ENCODE measurements at places on chromosomes 1 and 21.

GRCh38 chr1:110150330-110151174 is at the start of gene SLC6A17:
TSS of gene SLC6A17 (plus strand) at chr1:110150494. CDS start at chr1:110166930, 16,436 bp downstream.
- peak; percentile 9 for DNase-seq

- DNase-seq: no peak
Measured at GRCh38 chr21:42651515-42652401, 1.7 kb upstream of the PDE9A start.

GRCh38 chr1:111855260-111855659 is 99.6 kb downstream of the DDX20 start:
- no peak for DNase-seq

DNA sequence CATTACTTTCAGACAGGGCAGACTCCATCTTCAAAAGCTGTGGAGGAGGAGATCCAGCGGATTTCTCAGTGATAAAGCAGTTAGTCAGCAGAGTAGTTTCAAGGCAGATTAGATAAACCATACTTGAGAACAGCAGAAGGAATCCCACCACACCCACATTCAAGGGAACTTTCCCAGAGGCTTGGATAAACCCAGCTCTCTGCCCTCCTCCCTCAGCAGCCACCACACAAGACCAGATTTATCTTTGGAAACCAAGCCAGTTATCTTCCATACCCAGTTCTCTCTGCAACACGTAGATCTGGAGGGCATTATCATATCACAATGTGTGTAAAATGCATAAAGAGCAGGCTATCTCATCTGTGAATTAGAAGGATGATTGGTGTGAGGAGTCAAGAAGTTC is 40.2 kb downstream of the GFI1 start:
- DNase-seq: no peak

DNA sequence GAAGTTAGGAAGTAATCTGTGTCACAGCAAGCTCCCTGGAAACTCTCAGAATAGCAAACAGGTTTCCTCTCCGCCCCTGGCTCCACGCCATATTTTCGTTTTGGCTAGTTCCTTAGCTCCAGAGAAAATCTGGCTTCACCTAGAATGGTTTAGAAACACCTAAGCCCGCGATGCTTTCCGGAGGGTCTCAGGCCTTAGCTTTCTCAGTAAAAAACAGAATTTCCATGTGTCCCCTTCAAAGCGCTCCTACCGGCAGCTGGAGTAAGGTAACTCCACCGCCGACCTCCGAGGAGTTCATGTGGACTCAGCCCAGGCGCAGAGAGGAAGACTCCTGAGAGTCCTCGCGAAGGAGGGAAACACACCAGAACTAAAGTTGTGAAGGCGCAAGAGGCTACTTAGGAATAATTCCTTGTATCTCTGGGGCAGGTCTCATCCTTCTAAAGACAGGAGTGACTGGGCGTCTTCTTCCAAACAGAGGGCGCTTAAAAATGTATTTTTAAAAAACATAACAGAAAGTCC is 406 bp downstream of the KIAA0040 start:
- peak; percentile 46 for DNase-seq

DNA sequence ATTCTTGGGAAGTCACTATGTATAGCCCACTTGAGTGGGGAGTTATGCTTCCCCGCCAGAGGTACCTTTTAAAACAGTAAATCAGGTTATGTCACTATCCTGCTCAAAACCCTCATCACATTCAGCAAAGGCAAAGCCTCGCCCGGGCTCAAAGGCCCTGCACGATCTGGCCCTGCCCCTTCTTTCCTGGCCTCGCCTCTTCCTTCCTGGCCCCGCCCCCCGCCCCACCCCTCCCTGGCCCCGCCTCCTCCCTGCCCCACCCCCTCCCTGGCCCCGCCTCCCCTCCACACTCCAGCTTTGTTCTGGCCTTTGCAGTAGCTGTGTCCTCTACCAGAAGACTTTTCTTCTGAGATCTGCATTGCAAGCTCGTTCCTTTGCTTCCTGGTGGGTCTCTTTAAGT is 6.6 kb downstream of the LDLRAD2 start:
- peak; percentile 30 for DNase-seq

- no peak for DNase-seq
Measured at GRCh38 chr1:171220081-171220420, 28.2 kb upstream of the FMO1 start.

DNA sequence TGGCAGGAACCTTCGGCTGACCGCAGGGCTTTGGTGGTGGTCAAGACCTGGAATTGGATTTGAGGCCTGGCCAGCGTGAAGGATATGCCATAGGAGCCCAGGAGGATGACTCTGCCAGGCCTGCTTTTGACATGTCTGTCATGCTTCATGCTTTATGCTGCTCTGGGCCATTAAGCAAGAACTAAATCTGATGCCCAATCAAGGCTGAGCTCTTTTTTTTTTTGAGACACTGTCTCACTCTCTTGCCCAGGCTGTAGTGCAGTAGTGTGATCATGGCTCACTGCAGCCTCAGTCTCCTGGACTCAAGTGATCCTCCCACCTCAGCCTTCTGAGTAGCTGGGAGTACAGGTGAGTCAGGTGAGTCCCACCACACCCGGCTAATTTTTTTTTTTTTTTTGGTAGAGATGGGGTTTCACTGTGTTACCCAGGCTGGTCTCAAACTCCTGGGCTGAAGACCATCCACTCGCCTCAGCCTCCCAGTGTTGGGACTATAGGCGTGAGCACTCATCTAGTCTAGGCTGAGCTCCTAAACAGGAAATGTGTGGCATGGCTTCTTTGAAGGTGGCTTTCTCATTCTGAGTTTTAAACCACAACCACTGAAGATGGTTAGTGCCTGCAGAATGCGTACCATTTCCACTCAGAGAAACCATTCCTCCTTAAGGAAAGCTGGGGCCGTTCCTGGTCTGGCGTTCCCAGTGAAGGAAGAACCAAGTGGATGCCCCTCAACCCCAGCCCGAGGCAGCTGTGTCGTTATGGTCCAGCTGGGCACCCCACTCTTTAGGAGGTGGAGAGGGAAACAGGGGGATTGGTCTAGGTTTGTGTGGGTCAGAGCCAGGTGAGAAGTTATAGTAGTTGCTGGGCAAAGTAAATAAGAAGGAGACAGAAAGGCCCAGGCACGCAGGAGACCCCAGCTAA is 34.2 kb upstream of the ATP5PO start:
- DNase-seq: peak; percentile 64

DNA sequence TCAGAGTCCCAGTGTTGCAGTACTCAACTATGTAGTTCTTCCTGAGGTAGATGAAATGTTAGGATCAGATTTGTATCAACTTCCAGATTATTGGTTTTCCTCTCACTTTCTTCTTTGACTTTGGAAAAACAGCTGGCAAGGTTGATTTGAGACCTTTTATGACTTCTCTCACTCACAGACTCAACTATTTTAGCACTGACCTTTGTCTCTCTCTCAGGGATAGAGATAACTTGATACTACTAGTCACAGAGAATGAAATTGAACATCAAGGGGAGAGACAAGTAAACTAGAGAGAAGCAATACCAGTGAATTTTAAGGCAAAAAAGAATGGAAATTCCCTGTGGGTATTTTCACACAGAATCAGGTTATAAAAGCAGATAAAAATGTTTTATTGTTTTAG is 159.7 kb upstream of the B3GALT2 start:
- DNase-seq: no peak

DNA sequence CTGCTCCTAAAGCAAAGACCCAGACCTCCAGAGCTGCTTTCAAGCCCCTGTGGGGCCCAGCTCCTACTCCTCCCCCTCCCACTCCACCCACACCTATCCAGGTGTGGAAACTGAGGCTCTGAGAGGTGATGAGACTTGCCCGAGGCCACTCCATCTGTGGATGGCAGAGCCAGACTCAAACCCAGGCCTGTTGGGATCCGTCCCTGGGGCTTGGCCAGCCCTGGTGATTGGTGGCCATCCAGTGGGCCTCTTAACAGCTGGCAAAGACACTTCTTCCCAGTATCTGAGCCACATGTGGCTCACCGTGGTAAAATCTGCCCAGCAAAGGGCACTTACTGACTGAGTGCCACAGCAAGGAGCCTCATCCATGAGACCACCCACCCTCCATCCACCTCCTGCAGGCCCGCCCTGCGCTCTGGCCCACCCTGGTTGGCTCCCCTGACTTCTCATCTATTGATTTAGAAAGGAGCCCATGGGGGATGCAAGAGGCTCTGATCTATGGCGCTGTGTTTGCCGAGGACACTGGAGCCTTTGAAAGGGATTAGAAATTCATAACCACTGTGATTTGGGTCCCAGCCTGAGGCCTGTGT is 398.5 kb downstream of the PTPRU start:
- DNase-seq: no peak

DNA sequence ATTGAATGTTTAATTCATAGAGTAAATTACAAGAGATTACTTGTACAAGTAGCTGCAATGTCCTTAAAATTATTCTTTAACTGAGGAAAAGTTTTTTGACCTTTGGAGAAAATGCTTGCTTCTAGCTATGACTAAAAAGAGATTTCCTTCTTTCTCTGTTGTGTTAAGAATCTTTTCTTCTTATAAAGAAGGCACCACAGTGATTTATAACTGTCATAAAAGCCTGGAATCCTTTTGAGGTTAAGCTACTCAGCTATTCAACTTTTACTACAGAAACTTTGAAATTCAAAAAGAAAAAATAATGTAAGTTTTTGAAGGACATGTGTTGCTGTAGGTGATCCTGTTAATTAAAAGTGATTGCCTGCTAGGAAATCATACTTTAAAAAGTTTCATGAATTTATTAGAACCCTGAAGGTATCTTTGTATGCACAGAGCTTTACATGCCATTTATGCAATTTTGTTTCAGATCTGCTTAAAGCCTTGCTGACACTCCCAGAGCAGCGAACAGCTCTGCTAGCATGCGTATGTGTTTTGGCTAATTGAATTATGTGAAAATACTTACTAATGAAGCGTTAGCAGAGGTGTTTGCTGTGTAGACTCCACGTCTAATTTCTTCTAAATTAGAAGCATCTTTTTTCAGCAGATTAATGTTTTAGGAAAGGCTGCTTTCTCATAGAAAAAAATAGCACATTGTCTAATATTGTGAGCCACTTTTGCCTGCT is 94.7 kb upstream of the SMYD2 start:
- no peak for DNase-seq

GRCh38 chr1:161836018-161836417 is 69.9 kb downstream of the ATF6 start:
- no peak for DNase-seq

DNA sequence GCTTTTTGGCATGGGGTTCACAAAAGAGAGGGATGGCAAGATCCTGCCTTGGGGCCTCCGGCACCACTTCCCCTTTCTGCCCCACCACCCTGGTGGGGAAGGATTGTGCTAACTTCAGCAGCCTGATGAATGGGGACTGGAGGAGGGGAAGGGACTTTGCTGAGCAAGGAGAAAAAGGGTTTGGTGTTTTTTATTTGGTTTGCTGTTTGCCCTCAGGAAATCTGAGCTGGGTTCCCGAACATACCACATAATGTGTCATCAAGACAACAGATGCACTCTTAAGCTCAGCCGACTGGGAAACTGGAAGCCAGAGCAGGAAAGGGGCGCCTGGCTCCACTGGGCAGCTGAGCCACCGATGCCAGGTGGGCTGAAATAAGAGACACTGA is 19.8 kb downstream of the OLFML2B start:
- no peak for DNase-seq

DNA sequence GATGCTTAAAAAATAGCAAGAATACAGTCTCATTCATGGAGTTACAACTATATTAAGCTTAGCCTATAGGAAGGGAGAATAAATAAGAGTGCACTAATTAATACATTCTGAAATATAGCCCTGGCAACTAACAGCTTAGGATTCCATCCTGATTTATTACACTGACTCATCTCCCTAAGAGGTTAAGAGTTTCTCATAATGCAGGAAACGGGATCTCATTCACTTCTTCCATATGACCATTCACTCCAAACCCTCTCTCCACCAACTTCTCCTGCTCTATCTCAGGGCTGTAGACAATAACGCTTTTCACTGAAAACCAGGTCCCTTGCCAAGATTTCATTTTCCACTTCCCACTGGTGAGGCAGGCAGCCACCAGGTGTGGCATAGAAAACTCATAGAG is 168.5 kb upstream of the PLD5 start:
- no peak for DNase-seq

DNA sequence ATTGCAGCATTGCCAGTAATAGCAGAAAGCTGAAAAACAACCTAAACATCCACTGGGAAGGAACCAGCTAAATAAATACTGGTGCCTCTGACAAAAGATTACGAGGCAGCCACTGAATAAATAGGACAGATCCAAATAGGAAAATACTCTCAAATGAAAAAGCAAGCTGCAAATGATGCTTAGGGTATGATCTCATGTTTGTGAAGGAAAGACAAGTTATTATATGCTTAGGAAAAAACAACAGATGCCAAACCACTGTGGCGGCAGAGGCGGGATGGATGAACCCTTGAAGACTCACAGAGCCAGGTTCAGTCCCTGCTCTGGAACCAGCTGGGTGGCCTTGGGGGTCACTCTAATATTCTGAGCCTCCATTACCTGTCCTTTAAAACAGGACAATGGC is 41.6 kb downstream of the MATN1 start:
- no peak for DNase-seq

- DNase-seq: no peak
Measured at GRCh38 chr1:234527346-234527745, 48.4 kb upstream of the TARBP1 start.

- DNase-seq: no peak
Measured at GRCh38 chr21:18869104-18869503, 465.5 kb upstream of the TMPRSS15 start.

DNA sequence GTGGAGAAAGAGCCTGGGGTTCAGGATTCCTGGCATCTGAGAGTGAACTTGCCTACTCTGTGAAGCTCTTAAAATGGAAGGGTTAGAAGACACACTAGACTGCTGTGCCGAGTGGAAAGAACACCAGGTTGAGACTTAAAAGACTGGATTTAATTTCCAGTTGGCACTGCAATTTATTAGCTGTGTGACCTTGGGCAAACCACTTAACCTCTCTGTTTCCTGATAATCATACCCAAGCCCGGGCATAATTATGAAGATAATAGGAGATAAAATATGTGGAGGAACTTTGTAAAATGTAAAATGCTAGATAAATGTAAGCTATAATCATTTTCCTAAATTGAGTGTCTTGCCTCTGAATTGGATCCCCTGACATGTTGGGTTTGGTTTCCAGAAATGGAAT is 4.7 kb upstream of the LHX4 start:
- no peak for DNase-seq

- no peak for DNase-seq
Measured at GRCh38 chr1:199698222-199698621, 329.3 kb upstream of the NR5A2 start.

DNA sequence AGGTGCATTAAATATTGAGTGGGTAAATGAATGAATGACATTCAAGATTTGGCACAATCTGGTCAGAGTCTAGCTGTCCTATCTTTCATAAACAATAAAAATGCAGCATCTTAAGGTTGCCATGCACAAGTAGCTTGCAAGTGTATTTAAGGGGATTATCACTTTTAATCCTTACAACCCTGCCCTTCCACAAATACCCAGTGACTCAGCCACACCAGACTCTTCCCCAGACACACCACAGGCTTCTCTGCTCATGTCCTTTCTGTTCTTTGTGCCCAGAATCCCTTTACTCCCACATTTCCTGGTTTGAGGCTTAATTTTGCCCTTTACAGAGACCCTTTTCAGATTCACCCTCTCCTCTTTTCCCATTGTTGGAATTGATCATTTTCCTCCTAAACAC is 59.8 kb downstream of the KIRREL1 start:
- DNase-seq: no peak
